ENCODE measurements at places on chromosomes 12 and 14.

- no peak for DNase-seq
Measured at GRCh38 chr14:29865299-29865698, 62.3 kb downstream of the PRKD1 start.

DNA sequence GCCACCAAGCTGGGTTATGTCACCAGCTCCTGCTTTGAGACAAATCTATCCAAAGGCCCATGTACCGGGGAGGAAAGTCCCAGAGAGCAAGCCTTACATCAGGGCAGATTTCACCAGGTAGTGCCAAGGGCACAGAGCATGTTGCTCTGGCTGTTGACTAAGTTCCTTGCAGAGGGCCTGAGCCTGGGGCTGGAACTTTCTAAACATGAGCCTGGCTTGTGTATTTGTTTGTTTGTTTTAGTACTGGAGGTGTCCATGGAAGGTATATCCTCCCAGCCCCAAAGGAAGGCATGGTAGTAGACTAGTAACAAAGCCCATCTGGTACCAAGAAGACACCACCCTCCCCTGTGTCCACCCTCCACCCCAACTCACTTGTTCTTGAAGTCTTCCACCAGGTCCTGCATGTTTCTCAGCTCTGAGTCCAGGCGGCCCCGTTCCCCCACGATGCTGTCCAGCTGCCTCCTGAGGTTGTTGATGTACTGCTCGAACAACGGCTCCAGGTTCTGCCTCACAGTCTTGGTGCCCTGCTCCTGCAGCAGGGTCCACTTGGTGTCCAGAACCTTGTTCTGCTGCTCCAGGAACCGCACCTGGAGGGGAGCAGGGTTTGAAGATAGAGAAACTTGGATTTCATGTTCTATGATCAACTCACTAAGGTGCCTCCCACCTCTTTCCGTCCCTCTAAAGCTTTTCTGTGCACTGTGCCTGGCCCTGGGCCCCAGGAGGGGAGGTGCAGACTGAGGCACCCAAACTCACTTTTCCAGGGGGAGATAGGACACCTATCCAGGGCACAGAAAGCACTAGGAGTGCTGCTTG lies 1.4 kb downstream of the KRT5 start:
- no peak for DNase-seq

DNA sequence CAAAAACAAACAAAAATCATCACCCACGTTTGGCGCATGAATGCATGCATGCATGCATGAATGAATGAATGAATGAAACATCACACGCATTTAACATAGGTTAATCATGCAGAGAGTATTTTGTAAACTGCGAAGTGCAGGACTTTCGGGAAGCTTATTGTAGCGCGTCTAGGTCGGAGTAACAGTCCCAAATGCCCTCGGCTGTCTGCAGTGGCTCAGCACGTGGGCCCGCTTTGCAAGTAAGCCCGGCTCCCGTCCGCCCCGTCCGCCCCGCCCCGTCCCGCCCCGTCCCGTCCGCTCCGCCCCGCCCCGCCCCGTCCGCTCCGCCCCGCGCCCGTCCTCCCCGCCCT lies 263 bp upstream of the IFT81 start:
- no peak for DNase-seq

- DNase-seq = no peak
Measured at GRCh38 chr14:38202444-38203191, 5.1 kb upstream of the SSTR1 start.

DNA sequence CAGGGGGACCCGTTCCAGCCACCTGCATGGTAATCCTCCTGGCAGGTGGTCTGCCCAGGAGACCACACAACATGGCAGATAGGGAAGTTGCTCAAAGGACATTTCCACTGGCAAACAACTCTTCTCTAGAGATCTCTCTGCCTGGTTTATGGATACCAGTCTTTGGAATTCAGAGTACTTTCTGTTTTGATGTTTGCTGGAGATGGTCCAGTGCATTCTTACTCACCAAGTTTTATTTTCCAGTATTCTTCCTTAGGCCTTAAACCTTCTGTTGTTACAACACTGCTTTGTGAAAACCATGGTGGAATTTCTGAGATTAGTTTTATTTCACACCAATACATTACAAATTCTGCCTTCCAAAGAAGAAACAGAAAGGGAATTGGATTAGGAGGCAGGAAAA lies 428.3 kb downstream of the FUT8 start:
- no peak for DNase-seq

DNA sequence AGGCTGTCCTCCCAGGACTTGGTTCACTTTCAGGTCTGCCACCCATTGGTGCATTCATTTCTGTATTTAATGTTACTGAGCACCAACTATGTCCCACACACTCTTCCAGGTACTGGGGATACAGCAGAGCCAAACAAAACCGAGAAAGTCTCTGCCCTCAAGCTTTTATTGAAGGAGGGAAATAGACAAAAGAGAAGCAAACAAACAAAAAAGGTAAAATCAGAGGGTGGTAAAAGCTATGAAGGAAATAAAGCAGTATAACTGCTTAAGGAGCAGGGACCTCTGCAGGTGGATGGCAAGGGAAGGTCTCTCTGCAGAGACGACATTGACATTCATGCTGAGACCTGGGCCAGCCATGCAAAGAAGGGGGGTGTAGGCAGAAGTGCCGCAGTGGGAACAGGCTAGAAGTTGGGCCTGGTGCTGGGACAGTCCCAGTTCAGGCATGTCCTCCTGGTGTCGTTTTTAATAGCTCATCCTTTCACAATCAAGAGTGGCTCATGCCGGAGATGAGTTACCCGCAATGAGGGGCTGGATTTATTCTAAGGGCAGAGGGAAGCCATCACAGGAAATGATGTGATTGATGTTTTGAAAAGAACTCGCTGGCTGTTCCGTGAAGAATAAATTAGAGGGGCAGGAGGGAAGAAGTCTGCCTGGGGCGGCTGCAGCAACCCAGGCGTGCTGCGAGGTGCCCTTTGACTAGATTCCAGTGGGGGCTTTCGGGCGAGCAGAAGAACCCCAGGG lies 72.8 kb downstream of the IRF2BPL start:
- DNase-seq = no peak

DNA sequence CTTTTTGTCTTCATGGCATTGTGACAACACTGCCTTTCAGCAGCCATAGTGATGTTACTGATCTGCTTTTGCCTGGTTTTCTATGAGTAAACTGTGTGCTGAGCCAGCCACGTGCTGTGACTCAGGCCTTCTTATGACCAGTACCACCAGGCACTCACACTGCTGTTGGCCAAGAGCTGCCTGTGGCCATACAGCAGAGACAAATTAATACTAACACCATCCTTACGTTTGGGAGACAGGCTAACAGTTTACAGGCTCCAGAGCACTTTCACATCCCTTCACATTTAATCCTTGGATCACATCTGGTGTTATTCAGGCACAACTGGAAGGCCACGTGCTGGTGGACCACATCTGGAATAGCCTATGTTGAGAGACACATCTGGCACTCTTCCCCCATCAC lies 377.9 kb downstream of the CCDC91 start:
- DNase-seq = peak; percentile 39

- DNase-seq = no peak
Measured at GRCh38 chr12:12425616-12426015, 68.7 kb downstream of the BORCS5 start.

- no peak for DNase-seq
Measured at GRCh38 chr12:127539226-127539858, 727.6 kb upstream of the TMEM132C start.

DNA sequence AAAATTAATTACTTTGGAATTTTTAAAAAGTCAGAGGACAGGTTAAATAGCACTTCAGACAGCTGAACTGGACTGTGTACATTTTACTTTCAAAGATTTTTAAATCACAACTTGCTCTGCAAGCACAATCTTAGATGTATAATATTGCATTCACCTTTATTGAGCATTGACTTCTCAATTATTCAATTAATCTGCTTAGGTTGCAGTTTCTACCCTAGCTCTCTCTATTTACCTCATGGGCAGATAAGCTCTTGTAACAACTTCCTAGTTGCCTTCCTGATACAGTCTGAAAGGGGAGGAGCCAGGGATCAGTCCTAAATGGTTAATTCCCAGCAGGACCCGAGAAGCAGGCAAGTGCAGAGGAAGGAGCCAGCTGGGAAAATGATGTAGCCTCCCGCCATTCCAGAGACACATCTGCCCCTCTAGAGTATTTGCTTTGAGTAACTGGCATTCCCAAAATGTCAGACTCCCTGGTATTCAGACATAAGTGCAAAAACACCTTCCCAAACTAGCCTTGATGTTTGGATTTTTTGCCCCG lies 302.8 kb downstream of the GALC start:
- DNase-seq = no peak

- no peak for DNase-seq
Measured at GRCh38 chr14:52693532-52693931, 1.8 kb downstream of the ERO1A start.

GRCh38 chr12:58521796-58522195 lies 398.5 kb downstream of the LRIG3 start:
- DNase-seq = peak; percentile 4

DNA sequence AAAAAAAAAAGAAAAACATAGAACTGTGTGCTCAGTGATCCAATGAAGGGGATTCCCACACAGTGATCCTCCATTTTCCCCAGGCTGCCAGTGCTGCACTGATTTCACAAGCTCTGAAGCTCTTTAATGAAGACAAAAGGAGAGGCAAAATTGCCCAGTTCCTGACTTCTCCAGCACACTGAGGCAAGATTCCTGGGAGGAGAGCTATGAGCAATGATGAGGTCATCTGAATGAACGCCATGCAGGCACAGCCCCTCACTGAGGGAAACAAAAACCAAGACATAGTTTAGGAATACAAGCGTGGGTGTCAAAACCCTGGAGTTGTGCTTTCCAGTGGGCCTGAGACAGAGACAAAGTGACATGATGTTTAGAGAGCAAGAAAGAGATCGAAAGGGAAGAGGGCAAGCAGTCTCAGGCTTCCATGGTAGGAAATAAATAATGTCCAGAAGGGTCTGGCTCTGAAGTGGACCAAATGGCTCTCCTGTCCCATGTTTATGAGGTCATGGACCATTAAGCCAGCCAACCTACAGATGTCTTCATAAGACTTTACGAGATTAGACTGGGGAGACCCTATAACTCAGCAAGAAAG lies 40.9 kb upstream of the SMUG1 start:
- DNase-seq = peak; percentile 99

DNA sequence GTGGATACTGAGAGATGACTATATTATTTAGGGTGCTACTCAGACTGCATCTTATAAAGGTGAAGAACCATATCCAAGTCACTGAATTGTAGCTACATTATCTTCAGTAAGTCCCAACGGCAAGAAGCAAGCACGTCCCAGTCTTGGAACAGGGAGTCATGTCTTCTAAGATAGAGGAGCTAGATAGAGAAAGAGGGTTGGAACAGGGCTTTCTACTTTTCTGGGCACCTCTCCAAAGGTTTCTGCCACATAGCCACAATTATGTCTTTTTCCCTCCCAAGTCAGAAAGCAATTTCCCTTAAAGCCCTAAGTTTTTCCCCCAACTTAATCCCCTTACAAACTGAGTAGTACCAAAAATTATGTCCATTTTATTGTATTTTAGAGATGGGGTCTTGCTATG lies 22.4 kb downstream of the MAPK1IP1L start:
- DNase-seq = no peak

DNA sequence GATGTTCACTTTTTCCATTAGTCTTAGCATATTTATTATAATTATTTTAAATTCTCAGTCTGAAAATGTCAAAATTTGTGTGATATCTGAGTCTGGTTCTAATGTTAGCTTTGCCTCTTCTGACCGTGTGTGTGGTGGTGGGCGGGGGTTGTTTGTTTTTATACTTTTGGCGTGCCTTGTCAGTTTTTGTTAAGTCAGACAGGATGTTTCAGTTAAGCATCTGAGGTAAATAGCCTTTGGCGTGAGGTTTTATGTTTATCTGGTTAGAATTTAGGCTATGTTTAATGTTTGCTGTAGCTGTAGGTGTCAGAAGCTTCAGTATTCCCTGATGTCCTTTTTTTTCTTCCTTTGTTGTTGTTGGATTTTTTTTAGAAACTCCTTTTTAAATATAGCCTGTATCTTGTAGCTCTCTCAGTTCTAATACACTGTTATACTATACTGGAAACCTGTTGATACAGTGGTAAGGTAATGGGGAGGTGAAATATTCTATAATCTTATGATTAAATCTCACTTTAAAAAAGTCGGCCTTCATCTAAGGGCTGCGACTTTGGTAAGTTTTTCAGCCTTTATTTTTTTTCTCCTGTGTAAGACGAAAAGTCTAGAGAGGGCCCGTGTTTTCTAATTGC lies 111.6 kb downstream of the SCAF11 start:
- DNase-seq = no peak

DNA sequence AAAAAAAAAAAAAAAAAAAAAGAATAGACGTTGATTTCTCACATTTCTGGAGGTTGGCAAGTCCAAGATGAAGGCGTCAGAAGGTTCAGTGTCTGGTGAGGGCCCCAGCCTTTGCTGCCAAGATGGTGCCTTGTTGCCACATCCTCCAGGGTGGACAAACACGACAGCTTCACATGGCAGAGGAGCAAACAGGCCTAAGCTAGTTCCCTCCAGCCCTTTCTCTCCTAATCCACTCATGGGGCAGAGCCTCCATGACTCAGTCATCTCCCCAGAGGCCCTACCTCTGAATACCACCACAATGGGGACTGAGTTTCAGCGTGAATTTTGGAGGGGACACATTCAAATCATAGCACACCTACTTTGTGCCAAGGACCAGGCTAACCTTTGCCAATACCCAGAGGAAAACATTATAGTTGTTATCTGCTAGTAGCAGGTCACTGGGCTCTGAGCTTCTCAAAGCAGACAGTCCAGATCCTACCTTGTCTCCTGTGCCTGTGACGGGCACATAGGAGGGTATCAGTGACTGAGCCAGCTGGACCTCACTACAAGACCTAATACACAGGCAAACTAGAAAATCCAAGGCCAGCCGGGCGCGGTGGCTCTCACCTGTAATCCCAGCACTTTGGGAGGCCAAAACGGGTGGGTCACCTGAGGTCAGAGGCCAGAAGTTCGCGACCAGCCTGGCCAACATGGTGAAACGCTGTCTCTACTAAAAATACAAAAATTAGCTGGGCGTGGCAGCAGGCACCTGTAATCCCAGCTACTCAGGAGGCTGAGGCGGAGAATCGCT lies 10.5 kb upstream of the BCL11B start:
- DNase-seq = no peak

- no peak for DNase-seq
Measured at GRCh38 chr12:94586589-94587259, 63.6 kb downstream of the TMCC3 start.

GRCh38 chr14:26963711-26964110 lies 365.9 kb upstream of the NOVA1 start:
- peak; percentile 21 for DNase-seq

- DNase-seq = no peak
Measured at GRCh38 chr12:106747973-106748436, 26.5 kb upstream of the RIC8B start.

- no peak for DNase-seq
Measured at GRCh38 chr12:102343361-102344121, 136.8 kb downstream of the IGF1 start.

Data from T1000 (cell line).